ENCODE measurements at places on chromosomes 1 and 21.

- no peak for DNase-seq
Measured at GRCh38 chr1:28050776-28051175, 37.6 kb downstream of the EYA3 start.

DNA sequence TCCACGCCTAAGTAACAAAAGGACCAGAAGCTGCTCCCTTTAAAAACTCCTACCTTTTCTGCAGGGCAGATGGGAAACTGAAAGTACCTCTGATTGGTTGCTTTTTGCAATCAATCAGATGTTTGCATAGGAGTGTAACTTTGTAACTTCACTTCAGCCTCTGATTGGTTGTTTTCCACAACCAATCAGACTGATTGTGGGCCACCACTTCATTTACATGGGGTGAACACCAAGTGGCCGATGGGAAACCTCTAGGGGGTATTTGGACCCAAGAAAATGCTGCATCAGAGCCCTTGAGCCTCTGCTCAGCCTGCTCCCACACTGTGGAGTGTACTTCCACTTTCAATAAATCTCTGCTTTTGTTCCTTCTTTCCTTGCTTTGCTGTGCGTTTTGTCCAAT lies 32.8 kb upstream of the CD1D start:
- no peak for DNase-seq

- DNase-seq: no peak
Measured at GRCh38 chr1:183432548-183432875, 14.3 kb upstream of the NMNAT2 start.

- DNase-seq: no peak
Measured at GRCh38 chr21:37437376-37438080, 71.0 kb downstream of the DYRK1A start.

- no peak for DNase-seq
Measured at GRCh38 chr1:17069452-17070162, 15.8 kb upstream of the SDHB start.

DNA sequence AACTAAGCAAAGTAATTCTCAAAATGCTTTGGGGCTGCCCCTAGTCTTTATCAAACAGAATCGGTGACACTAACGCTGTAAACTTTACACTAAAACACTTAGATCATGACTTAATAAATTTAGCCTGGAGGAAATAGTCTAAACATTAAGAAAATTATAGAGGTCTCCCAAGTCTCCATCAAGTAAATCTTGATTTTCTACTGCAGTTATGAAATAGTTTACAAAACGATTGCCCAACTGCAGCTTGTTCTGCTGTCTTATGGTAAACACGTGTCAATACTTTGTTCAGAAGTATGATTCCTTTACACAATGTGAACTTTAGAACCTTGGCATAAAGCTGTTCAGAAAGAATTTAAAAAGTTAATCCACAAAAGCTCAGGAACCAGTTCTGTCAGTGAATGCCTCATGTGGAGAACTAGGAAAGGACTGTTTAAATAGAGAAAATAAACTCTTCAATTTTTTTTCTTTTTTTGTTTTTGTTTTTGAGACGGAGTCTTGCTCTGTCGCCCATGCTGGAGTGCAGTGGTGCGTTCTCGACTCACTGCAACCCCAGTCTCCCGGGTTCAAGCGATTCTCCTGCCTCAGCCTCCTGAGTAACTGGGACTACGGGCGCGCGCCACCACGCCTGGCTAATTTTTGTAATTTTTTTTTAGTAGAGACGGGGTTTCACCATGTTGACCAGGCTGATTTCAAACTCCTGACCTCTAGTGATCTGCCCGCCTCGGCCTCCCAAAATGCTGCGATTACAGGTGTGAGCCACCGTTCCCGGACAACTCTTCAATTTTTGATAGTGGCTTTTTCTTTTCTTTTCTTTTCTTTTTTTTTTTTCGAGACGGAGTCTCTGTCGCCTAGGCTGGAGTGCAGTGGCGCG lies 1.6 kb downstream of the DDI2 start:
- DNase-seq: no peak

- DNase-seq: peak; percentile 77
Measured at GRCh38 chr1:73781251-73781650, 416.7 kb downstream of the LRRIQ3 start.

DNA sequence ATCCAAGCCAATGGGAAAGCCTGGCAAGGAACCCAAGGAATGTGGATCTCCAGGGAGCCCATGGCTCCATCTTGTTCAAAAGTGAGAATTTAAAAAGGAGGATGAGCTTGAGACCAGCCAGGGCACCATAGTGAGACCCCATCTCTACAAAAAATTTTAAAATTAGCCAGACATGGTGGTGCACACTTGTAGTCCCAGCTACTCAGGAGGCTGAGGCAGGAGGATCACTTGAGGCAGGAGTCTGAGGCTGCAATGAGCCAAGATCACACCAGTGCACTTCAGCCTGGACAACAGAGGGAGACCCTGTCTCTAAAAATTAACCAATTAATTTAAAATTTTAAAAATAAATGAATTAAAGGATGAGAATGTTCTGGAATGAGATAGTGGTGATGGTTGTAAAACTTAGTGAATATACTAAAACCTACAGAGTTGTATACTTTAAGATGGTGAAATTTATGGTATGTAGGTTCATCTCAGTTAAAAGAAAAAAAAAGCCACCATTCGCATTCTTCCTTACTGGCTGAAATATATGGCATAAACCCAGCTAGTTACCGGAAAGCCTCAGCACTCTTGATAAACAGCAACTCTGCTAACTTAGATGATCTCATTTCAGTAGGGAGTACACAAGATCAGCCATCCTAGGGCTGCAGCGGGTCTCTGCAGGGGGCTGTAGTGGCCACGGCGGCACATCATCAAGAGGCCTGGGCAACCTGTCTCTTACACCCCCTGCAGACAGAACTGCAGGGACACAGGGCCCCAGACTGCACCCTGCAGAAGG lies 48.3 kb upstream of the H6PD start:
- no peak for DNase-seq

- DNase-seq: no peak
Measured at GRCh38 chr1:18484721-18485120, 4.0 kb downstream of the KLHDC7A start.
